ENCODE measurements at places on chromosomes 7 and 10.

GRCh38 chr7:781186-781849, 51.0 kb upstream of the SUN1 start:
- no peak for DNase-seq

DNA sequence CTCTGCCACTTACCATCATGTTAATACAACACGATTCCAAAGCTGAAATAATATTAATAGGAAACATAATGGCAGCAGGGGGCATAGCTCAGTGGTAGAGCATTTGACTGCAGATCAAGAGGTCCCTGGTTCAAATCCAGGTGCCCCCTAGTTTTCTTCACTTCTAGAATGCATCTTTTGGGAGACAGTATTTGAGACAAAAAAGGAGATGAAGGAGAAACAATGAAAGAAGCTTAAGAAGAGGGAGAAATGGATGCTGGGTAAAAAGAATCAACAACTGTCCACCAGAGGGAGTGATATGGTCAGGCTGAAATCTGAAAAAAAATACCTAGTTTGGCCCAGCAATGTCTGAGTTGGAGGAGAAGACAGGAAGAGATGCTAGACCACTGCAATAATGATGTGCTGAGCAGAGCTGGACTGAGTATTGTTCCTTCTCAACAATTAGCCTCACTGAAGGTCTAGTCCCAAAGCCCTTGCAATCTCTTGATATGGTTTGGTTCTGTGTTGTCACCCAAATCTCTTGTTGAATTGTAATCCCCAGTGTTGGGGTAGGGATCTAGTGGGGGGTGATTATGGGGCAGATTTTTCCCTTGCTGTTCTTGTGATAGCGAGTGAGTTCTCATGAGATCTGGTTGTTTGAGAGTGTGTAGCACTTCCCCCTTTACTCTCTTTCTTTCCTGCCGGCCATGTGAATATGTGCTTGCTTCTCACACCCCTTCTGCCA, 48.3 kb downstream of the ZNF783 start:
- DNase-seq, result no peak

- no peak for DNase-seq
Observed at GRCh38 chr10:81570878-81571794, 303.9 kb upstream of the NRG3 start.

DNA sequence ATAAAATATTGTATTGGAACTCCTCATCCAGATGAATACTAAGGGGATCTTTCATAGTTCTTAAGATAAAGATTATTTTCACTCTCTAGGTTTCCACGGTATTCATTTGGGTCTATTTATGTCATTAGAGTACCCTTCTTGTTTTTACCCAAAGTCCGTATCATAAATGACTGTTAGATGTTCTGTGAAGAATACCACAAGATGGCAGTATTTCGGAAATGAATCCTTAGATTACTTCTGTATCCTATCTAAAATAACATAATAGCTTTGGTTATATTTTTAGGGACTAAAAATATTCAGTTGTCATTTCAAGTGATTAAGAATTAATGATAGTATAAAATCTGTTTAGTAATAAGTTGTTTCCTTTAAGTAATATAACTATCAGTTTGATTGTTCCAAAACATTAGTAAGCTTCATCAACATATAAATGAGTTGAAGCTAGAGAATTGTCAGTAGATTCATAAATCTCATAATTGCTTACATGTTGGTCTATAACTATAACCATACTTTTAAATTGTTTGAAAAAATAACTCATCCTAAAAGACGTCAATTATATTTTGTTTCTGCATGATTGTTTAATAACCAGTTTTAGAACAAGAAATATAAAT, 337.5 kb upstream of the KCND2 start:
- no peak for DNase-seq

DNA sequence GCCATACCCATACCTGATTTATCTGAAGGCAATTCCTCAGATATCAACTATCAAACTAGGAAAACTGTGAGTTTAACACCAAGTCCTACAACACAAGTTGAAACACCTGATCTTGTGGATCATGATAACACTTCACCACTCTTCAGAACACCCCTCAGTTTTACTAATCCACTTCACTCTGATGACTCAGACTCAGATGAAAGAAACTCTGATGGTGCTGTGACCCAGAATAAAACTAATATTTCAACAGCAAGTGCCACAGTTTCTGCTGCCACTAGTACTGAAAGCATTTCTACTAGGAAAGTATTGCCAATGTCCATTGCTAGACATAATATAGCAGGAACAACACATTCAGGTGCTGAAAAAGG, 69.0 kb upstream of the RSBN1L start:
- no peak for DNase-seq

DNA sequence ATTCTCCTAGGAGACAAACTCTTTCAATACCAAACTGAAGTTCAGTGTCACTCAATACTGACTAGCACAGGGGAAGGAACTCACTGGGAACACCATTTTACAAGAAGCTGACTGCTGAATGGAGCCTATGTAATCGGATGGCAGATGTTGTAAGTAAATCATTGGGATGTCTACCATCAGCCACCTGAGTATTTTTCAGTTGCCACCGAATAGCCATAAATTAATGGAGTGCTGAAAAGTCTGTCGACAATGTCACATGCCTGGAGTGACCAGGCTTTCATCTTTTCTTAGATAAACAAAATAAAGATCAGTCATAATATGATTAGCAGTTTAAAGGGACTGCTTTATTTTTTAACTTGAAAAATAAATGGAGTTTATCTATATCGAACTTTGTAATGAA, 145.9 kb upstream of the SEMA3E start:
- no peak for DNase-seq

GRCh38 chr7:7761974-7762779, 43.8 kb upstream of the RPA3 start:
- DNase-seq, result no peak

DNA sequence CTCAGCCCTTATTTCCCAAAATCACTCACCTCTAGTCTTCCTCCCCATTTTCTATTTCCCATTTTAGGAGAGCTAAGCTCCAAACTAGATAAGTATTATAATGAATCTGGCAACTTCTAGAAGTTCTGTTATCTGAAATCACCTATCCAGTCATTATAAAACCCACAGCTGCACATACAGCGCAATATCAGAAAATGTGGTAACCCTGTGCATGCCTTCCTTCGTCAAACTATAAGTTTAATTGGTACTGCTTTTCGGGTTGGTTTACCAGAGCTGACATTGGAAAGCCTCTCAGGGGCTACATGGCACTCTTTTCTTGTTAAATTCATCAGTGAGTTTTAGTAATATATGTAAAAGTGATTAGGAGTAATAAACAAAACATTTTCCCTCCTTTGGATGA, 1.6 kb downstream of the LAMB4 start:
- DNase-seq, result no peak

DNA sequence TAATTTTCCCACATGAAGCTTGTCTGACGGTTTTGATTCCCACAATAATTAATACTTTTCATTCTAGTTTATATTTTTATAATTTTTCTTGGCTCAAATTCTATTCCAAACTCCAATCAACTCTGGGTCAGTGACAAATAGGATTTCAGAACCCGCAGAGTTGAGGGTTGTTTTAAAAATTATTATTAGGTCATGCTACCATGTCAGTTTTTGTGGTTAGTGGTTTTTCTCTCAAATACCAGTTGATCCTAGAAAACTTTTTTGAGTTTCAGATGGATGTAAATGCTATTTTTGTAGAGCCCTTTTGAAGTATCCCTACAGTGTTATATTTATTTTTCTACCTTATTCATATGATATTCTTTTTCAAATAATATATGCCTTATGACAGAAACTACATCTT, 237.4 kb downstream of the SEMA3D start:
- no peak for DNase-seq

- no peak for DNase-seq
Observed at GRCh38 chr7:44962483-44963251, 16.1 kb downstream of the MYO1G start.

GRCh38 chr7:1248916-1249581, 16.4 kb downstream of the UNCX start:
- no peak for DNase-seq

- DNase-seq, result no peak
Observed at GRCh38 chr10:48231699-48232315, 42.7 kb downstream of the FRMPD2 start.

DNA sequence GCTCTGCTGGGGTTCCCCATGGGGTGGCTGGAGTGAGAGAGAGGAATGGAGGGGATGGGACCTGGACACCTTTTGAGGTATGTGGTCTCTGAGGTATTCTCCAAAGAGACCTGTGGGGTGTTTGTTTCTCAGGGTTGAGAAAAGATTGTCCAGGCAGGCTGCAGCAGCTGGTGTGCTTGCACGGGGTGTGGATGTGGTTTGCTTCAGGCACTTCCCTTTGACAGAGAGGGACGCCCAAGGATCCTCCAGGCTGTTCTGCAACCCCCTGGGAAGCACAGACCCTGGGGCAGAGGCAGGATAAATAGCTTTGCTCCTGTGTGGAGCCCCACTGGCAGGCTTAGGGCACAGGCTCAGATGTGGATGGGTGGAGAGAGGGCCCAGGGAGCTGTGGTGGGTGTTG, 115.1 kb upstream of the AGK start:
- no peak for DNase-seq

DNA sequence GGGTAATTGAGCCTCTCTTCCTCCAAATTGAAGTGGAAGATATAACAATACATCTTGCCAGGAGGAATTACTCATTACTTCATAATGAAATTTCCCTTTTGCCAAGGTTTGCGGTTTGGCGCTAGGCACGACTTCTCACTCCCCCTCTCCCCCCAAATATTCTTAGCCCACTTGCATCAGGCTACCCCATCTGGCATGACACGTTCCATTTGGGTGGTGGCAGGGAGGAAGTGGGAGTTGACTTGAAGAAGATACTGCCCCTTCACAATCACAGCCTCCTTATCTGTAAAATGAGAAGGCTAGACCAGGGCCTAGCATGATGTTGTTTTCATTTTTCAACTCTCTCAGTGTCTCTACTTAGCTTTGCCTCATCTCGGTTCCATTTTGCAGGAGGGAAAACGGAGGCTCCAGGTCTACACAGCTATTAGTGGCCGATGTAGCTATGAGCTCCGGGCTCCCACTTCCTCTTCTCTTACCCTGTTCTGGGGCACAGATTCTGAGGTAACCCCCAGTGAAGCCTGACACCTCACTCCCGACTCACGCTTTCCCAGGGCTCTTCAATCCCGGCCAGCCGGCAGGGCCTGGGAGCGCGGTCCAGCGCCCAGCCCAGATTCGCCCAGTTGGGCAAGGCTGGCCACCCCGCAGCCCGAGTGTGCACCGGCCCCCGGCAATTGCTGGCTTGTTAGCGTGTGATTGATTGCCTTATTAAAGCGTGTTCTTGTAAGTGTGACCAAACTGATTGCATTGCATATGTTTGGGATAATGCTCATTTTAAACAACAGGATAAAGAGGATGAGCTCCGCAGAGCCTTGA, 6.5 kb downstream of the EVX1 start:
- no peak for DNase-seq

DNA sequence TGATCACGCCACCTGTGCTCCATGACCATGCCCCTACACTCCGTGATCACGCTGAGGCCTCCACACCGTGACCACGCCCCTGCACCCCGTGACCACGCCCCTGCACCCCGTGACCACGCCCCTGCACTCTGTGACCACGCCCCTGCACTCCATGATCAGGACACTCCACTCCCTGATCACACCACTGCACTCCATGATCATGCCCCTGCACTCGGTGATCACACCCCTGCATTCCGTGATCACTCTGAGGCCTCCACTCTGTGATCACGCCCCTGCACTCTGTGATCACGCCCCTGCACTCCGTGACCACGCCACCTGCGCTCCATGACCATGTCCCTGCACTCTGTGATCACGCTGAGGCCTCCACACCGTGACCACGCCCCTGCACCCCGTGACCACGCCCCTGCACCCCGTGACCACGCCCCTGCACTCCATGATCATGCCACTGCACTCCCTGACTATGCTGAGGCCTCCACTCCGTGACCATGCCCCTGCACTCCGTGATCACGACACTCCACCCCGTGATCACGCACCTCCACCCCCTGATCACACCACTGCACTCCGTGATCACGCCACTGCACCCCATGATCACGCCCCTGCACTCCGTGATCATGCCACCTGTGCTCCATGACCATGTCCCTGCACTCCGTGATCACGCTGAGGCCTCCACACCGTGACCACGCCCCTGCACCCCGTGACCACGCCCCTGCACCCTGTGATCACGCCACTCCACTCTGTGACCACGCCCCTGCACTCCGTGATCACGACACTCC, 27.7 kb downstream of the STK32C start:
- no peak for DNase-seq

- DNase-seq, result no peak
Observed at GRCh38 chr10:33494694-33495265, 160.3 kb upstream of the NRP1 start.

DNA sequence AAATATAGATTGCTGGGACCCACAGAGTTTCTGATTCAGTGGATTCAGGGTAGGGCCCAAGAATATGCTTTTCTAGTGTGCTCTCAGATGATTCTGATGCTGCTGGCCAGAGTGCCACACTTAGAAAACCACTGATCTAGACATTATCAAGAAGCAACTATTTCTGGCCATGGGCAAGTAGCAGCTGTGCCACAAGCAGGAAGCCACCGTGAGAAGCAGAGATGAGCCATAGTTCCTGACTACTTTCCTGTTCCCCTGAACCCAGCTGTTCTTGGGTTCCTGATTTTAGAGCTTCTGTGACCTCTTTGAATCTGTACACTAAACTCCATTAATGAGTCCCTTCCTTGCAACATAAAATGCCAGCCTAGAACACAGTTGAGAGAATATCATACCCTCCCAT, 38.1 kb upstream of the PIK3AP1 start:
- DNase-seq, result peak; percentile 31

DNA sequence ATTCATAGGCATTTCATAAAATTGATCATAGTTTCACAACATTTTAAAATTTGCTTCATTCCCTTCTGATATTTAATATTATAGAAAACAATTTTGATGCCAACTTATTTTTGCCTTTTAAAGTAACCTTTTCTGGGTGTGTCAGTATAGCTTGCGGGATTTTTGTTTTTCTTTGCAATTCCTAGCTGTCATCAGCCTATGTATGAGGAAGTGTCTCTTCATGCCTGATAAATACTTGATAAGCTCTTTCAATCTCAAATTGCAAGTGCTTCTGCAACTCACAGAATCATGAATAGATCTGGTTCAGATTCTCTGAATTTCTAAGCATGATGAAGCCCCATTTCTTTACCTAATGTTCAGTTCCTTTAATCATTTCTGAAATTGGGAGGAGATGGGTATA, 28.0 kb upstream of the ARHGAP21 start:
- no peak for DNase-seq

GRCh38 chr7:47460251-47460989, 121.5 kb downstream of the TNS3 start:
- no peak for DNase-seq

All from amygdala (tissue), 56 donors.